Stimulated activated CD8-positive, alpha-beta memory T cell treated with anti-CD3 and anti-CD28 coated beads, Interleukin-7, amount 100 ng/mL, for 4 hours (primary cell): ENCODE measurements at places on chromosomes 2 and 18.

DNA sequence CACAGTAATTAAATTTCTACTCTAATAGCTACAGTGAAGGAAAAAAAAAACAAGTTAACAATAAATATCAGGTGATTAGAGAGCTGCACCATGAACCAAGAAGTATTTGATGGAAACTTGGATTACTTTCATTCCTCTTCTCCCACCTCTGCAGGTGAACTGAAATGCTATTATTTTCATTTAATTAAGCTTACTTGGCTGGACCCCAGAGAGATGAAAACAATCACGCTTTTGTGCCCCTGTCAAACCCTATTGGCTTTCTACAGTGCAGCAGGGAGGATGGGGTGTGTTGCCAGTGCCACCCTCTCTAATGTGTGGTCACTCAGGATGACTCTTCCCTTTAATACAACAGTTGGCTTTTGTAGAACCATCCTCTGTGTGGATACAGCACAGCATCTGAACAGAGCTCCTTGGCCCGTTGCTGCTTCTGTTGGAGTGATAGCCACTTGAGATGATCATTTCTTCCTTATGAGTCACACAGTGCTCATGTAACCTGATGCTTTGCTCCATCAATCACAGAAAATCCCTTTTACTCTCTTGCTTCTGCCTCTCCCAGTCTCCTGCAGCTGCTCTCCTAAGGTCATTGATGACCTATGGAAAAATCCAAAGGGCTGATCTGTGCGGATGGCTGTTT, 5.5 kb upstream of the ARL4C start:
- no peak for DNase-seq

GRCh38 chr2:144357623-144358373, 162.1 kb downstream of the ZEB2 start:
- DNase-seq, result no peak

DNA sequence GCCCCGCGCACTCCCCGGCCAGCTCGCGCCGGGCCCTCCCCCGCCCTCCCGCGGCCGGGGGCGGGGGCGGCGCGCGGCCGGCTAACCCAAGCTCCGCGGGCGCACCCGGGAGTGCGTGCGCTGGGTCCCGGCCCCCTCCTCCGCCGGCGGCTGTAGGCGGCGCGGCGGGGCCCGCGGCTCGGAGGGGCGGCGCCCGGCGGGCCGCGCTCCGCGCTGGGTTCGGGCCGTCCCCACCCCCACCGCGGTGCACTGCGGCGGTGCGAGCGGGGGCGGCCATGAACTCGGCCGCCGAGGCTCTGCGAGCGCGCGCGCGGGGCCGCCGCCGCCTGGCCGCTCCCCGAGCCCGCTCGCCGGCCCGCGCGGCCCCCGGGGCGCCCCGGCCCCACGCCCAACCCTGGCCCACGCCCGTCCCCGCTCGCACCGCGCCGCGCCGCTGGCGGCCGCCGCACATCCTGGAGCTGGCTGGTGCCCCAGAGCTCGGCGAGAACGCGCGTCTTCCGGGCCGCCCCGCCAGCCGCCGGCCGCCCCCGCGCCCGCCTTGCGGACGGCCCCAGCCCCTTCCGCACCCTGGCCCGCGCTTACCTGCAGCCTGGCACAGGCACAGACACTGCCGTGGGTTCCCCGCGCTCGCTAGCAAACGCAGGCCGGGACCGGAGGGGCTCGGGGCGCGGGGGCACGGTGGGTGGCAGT, at the start of gene ZBTB14:
Gene ZBTB14 (minus strand): TSS at position 496 of the 690 bp plus-strand sequence. CDS start 2,480 bp downstream, outside the sequence.
- peak; percentile 71 for DNase-seq

GRCh38 chr2:44254023-44254422, 21.3 kb upstream of the SLC3A1 start:
- no peak for DNase-seq
